ENCODE measurements at places on chromosomes 3 and 15.

DNA sequence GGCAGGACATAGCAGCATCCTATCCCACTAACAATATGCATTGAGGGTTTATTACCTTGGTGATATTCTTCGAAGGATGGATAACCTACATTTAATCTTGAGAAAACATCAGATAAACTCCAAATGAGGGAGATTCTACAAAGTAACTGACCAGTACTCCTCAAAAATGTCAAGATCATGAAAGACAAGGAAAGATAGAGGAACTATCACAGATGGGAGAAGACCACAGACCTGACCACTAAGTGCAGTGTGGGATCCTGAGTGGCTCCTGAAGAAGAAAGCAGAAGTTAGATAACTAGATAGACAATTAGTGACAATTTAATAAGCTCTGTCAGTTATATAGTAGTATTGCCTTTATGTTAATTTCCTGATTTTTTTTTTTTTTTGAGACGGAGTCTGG, 17.7 kb upstream of the CGNL1 start:
- no peak for DNase-seq

DNA sequence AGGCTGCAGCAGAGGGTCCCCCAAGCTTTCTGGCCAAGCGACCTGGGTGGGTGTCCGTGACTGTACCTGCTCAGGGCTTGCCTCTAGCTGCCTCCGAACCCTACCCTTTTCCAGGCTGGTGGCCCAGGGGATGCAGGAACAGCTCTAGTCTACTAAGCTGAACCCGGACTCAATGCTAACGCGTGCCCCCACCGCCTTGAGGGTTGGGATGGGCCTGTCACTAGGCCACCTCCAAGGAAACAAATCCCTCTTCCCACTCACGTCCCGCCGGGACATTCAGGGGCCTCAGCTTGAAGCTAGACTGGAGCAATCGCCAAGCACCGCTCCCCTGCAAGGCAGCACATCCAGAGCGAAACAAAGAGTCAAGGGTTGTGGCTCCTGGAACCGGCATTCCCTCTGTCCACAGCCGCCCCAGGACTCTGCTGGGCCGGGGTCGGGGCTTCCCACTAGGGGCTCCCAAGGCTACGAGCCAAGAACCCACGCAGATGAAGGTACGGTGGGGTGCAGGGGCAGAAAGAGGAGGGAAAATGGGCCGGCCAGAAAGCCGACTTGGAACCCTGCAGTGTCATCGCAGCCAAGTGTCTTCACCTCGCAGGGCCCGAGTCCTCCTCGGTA, 2.9 kb downstream of the FBXL22 start:
- no peak for DNase-seq

DNA sequence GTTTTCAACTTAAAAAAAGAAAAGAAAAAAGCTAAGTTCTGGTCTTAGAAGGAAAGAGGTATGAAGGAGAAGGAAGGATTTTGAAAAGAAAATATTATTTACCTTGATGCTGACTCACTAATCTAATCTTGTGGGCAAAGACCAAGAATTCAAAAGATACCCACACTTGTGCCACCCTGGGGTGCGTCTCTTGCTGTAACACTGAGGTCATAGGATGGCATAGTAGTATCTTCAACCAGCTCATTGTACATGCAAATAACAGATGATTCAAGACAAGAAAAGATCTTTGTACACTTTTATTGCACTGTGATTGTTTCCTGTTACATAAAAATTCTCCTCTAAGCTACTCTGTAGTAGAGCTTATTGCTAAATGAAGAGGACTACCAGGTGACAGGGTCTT, 17.3 kb downstream of the PLS1 start:
- no peak for DNase-seq

DNA sequence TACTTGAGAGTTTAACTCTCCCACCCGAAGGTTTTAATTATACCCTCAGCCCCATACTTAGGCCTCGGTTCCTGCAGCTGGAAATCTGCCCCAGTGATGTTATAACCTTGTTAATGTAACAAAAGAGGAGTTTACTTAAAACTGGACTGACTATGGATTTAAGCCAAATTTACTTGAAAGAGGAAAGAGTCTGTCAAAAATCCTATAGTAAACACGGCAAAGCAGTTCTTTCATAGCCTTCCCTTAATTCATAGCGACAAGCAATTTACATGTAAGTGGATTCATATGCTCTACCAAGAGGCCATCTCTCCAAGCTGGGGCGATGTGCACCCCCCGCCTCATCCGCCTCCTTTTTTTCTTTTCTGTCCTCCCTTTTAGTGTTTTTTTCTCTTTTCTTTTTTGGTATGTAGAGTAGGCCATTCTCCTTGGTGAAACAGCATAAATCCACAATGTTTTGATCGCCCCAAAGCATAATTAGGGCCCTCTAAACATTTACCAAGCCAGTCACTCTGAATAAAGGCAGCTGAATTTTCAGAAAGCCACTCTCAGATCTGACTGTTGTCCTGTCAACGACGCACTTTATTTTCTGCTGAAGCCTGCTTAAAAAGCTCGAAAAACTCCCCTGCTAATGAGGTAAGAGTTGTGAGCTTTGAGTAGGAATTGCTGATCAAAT, 373.1 kb upstream of the WNT5A start:
- peak; percentile 6 for DNase-seq

DNA sequence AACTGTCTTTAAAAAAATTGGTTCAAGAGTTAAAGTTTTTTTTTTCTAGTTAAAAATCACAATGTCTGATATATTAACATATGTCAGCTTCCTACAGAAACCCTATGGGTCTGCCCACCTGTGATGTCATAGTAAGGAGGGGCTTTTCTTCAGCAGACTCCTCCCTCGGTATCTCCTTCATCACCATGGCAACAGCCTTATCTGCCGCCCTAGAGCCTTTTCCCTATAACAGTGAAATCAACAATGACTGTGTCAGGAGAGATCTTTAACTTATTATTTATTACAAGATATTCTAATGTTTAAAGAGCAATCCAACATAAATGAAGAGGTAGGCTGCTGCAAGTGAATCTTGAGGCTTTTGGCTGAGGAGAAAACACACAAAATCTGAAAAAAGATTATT, 138.7 kb downstream of the PEX5L start:
- peak; percentile 42 for DNase-seq

- DNase-seq: peak; percentile 60
Observed at GRCh38 chr15:101169495-101170071, 82.3 kb downstream of the CHSY1 start.

- DNase-seq: no peak
Observed at GRCh38 chr3:128281056-128281455, 127.8 kb downstream of the EEFSEC start.

DNA sequence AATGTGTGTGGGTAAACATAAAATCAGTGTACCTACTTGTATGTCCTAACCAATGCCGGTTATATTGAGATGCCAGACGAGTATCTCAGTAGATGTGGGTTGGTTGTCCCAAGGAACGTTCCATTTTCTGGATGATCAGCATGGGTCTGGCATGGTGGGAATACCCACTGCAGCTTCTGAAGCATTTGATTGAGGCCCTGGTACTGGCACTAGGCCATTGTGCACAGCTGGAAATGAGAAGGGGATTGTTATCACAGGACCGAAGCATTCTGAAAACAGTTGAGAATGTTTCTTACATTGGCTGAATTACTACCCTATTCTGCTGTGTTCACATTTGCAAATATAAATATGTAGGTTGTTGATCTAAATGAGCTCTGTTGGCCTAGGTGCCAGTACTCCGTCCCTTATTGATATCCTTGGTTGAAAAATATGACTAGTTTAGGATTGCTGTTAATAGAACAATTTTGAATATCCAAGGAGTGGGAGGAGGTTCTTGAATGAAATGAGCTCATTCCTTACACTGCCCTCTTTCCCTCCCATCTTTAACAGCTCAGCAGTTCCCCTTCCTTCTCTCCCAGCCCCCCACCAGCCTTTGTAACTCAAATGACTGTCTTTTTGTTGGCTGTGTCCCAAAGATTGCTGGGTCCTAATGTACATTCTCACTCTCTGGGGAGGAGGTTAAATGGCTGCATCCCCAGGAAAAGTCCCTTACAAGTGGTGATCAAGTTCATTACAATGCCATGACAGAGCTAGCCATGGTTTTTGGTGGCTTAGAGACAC, 293.3 kb upstream of the TPM1 start:
- DNase-seq: no peak

DNA sequence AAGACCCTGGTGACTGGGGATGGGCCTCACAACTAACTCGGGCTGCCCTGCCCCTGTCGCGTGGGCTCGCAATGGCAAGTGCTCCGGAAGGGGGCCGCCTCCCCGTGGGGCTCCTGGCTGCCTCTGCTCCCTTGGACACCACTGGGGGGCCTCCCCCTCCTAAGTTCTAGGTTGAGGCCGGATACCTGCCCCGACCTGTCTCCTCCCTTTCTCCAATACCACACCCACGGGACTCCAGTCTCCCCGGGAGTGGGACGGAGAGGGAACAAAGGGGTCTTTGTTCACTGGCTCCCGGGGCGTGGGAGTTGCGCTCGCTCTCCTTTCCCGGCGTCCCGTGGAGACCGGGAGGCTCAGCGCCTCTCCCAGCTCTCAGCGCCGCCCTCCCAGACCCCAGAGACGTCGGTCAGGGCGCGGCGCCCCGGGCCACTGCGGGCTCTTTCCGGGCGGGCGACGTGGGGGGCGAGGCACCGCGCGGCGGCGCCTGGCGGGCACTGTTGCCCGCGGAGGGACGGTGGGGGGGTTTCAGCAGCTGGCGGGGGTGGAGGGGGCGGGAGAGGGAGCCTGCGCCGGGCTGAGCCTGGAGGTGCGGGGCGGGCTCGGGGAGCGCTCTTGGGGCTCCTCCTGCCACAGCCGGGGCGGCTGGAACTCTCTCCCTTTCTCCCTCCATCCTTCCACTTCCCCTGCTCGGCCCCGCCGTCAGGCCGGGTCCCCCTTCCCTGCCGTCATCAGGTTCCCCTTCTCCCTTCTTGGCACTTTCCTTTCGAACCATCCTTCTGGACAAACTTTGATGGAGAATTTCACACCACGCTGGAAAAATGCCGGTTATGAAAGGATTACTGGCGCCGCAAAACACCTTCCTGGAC, at the start of gene KCNH8:
KCNH8 (plus strand) TSS at position 606 of the 863 bp plus-strand sequence; CDS start at position 816, 210 bp downstream.
- DNase-seq: no peak

GRCh38 chr3:193903966-193904365, 232.0 kb upstream of the HES1 start:
- DNase-seq: no peak

- DNase-seq: no peak
Observed at GRCh38 chr3:130925628-130926027, 31.7 kb downstream of the ATP2C1 start.

- DNase-seq: no peak
Observed at GRCh38 chr15:95416576-95416975, 913.9 kb upstream of the NR2F2 start.

GRCh38 chr3:125073390-125073905, 17.7 kb upstream of the HEG1 start:
- no peak for DNase-seq

DNA sequence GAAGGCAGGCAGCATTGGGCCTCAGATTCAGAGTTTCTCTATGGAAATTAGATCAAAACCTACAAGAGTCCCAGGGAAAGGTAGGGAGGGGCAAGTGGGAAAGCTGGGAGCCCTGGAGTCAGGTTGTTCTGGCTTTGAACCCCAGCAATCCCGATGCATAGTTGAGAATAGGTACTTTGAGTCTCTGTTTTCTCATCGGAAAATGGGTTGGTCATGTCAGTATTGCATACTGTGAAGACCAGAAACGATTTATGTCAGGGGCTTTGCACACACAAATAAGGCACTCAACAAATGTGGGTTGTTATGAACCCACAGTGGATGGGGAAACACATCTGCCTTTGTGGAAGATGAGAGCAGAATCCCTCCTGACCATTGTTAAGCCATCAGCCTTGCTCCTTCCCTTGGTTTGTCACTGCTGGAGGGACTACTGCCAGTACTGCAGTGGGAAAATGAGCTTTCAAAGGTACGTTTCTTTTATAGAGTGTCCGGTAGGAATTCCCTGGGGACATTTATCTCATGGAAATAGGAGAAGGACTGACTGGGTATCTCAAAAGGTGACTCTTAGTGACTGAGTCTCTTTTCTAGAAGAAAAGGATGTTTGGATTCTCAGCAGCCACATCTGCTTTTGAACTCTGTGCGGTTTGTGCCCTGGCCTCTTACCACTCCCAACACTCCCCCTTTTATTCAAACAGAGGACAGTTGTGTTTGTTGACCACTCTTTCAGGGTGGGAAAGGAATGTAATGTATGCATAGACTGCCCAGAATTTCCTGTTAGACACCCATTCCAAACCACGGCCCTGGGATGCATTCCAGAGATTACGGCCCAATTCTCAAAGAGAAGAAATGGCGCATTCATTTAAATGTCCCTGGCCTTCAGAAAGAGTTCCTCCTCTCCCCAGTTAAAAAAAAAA, 54.6 kb upstream of the VILL start:
- DNase-seq: peak; percentile 98

GRCh38 chr15:30670056-30670455, 44.1 kb downstream of the ARHGAP11B start:
- DNase-seq: no peak

DNA sequence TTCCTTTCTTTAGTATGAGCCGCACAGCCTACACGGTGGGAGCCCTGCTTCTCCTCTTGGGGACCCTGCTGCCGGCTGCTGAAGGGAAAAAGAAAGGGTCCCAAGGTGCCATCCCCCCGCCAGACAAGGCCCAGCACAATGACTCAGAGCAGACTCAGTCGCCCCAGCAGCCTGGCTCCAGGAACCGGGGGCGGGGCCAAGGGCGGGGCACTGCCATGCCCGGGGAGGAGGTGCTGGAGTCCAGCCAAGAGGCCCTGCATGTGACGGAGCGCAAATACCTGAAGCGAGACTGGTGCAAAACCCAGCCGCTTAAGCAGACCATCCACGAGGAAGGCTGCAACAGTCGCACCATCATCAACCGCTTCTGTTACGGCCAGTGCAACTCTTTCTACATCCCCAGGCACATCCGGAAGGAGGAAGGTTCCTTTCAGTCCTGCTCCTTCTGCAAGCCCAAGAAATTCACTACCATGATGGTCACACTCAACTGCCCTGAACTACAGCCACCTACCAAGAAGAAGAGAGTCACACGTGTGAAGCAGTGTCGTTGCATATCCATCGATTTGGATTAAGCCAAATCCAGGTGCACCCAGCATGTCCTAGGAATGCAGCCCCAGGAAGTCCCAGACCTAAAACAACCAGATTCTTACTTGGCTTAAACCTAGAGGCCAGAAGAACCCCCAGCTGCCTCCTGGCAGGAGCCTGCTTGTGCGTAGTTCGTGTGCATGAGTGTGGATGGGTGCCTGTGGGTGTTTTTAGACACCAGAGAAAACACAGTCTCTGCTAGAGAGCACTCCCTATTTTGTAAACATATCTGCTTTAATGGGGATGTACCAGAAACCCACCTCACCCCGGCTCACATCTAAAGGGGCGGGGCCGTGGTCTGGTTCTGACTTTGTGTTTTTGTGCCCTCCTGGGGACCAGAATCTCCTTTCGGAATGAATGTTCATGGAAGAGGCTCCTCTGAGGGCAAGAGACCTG, 13.2 kb downstream of the GREM1 start:
- no peak for DNase-seq

- DNase-seq: no peak
Observed at GRCh38 chr3:119870512-119870911, 88.6 kb downstream of the NR1I2 start.

DNA sequence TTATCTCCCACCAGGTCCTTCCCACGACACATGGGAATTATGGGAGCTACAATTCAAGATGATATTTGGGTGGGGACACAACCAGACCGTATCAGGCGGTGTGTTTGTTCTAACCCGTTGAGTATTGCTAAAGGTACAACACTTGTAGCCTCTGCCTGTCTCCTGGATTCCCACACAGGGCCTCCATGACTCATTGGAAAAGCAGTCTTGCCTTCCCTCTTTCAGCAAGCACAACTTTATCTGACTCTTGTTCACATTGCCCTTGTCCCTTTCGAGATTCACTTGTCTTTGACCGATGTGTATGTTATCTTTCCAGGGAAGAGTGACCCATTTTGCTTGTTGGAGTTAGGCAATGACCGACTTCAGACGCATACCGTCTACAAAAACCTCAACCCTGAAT, 152.3 kb downstream of the MCTP2 start:
- no peak for DNase-seq

- DNase-seq: peak; percentile 77
Observed at GRCh38 chr3:71035314-71035713, 548.2 kb downstream of the FOXP1 start.
